Nucleus accumbens (tissue), 56 donors: ENCODE measurements at places on chromosomes 3 and 15.

- no peak for DNase-seq
Observed at GRCh38 chr3:156033428-156033827, 87.0 kb upstream of the KCNAB1 start.

DNA sequence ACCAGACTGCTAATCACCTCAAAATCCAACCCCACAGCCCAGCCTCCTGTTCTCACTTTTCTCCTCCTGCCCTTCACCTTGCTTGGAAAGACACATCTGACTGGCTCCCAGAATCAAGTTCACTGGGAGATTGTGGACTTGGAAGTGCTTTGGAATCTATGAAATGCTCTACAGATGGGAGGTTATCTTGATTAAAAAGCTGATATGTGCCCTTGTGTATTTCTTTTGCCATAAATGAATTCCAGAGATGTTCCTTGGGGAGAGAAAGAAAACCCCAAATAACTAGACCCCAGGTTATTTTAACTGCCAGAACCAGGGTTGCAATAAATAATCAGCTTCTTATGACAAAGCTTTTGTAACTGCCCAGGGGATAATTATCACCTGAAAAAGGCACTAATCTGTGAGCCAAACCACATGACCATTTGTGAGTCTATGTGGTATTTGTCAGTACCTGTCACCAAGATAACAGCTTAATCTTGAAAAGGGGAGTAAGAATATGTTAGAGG lies 21.7 kb upstream of the ARHGEF3 start:
- no peak for DNase-seq

DNA sequence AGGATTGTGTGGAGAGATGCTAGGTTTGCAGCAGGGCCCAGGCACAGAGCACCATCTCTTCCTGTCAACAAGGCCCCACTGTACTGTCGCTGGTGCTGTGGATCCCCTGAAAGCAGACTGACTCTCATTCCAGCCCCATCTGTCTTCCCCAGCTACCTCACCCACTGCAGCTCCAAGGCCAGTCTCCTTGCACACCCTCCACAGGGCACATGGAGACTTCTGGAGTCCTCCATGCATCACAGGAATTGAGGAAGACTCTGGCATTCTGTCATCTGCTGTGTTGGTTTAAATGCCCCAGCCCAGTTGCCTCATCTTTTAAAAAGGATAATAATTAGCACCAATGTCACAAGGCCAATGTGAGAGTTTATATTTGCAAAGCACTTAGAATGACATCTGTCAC lies 301.2 kb downstream of the RPLP1 start:
- DNase-seq: no peak

GRCh38 chr3:171249245-171249644 lies 211.0 kb downstream of the TNIK start:
- DNase-seq: no peak

- DNase-seq: no peak
Observed at GRCh38 chr3:13839253-13839652, 40.6 kb downstream of the WNT7A start.

DNA sequence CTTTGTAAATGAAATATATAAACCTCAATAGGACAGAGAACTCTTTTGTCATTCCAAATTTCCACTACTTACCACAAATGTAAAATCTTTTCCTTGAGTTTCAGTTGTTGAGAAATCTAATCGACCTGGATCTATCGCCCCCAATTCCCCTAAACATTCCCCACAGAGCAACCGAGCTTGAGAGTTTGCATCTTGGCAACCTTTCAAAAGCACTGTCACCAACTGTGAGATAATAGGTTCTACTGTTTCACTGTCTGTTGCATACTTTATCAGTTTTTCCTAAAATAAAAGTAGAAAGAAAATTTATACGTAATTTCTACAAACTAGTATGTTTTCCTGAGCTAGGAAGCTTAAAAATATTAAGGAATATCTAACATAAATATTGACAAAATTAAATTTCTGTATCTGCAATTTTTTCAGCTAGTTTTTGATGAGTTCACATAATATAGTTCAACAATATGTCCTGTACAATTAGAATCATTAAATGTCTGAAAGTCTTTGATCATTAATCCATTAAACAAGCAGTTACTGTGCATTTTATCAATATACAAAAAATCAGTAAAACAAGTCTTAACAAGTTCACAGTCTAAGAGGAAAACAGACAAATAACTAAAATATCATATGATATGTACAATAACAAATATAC lies 54.5 kb downstream of the ATR start:
- DNase-seq: no peak

GRCh38 chr3:30749230-30749629 lies 142.8 kb downstream of the TGFBR2 start:
- no peak for DNase-seq

- DNase-seq: no peak
Observed at GRCh38 chr3:99865321-99865720, 47.7 kb downstream of the CMSS1 start.

GRCh38 chr3:65855370-65856100 lies 183.2 kb downstream of the MAGI1 start:
- DNase-seq: no peak

- DNase-seq: no peak
Observed at GRCh38 chr3:66404197-66404596, 96.6 kb downstream of the LRIG1 start.

DNA sequence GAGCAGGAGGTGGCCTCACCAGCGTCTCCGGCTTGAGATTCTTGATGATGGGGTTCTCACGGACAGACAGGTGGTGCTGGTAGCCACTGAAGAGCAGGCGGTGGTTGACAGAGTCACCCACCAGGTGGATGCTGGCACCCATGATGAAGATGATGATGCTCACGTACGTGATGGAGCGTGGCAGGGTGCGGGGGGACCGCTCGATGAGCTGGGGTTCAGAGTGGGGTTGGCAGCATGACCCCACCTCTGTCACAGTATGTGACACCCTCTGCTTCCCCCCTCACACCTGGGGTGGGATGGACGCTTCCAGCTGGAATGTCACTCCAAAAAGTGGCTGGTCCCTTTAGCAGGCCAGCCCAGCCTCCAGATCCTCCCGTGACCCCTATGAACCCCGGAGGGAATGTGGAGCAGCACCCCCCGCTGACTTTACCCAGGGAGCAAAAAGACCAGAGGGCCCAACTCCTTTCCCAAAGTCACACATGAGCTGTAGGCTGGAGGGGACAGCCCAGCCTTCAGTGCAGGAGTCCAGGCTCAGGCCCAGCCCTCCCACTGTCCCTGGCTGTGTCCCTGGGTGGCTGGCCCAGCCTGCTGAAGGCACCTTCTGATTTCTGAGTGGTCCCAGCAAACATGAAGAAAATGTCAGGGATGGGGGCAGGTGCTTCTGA lies 6.7 kb upstream of the CALML4 start:
- no peak for DNase-seq

DNA sequence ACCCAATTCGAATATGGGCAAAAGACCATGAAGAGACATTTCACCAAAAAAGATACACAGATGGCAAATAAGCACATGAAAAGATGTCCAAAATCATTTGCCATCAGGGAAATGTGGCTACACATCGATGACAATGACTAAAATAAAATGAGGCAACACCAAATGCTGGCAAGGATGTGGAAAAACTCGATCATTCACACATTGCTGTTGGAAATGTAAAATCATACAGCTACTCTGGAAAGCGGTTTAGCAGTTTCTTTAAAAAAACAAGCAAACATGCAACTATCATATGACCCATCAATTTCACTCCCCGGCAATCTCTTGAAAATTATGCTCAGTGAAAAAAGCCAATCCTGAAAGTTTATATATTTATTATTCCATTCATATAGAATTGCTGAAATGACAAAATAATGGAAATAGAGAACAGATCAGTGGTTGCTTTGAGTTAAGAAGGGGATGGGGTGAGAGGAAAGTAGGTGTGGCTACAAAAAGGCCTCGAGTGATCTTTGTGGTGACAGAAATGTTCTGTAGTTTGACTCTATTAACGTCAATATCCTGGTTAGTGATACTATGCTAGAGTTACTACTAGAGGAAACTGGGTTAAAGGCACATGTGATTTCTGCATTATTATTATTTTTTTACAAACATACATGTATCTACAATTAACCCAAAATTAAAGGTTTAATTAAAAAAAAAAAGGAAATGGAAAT lies 45.0 kb downstream of the DLG1 start:
- DNase-seq: no peak

DNA sequence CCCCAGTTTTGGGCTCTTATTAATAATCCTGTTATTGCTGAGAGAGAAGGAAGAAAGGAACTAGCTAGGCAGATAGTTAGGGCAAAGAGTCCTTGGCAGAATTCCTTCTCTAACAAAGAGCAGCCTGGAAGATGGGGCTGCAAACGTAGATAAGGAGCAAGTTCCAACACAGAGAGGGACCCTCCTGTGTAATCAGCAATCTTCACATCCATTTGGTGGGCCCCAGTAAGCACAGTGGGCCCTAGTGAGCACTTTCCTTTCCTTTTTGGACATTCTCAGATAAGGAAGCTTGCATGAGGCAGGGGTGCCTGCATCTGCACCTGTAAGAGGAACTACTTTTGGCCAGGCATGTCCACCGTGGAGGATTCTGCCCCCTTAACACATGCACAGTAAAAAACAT lies 119.6 kb upstream of the SGO1 start:
- DNase-seq: no peak

GRCh38 chr3:54801977-54802376 lies 125.9 kb downstream of the LRTM1 start:
- no peak for DNase-seq

DNA sequence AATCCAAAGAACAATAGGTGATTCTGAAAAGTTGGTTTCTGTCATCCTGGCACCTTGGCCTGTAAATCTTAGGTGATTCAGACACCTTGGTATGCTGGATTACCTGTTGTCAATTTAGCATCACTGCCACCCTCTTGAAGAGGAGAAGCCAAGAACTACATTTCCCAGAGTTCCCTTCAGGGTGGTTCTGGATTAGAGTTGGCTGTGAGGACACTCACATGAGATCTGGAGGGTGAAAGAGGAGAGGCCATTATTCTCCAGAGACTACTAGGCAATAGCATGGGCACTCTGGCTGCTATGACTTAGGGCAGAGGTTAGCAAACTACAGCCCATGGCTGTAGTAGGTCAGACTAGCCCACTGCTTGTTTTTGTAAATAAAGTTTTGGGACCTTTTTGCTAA lies 41.7 kb upstream of the CORO2B start:
- DNase-seq: no peak

DNA sequence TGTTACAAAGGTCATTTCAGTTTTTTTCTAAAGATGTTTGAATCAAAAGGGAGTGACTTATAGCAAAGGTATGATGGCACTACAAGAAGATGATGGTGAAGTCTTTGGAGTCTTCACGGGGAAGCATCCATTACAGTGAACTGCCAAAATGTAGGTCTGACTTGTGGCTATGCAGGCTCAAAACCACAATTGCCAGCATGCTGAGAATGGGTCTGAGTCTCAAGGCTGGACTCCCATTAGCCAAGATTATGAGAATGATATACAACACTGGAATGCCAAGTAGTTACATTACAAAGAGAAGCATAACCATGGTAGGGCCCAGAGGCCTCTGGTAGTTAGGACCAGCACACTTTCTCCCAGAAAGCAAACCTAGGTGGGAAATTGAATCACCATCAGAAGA lies 194.2 kb downstream of the MTHFS start:
- DNase-seq: no peak

GRCh38 chr3:122886946-122887345 lies 92.1 kb downstream of the SLC49A4 start:
- DNase-seq: no peak

GRCh38 chr3:195065142-195065863 lies 205.7 kb downstream of the XXYLT1 start:
- DNase-seq: no peak

DNA sequence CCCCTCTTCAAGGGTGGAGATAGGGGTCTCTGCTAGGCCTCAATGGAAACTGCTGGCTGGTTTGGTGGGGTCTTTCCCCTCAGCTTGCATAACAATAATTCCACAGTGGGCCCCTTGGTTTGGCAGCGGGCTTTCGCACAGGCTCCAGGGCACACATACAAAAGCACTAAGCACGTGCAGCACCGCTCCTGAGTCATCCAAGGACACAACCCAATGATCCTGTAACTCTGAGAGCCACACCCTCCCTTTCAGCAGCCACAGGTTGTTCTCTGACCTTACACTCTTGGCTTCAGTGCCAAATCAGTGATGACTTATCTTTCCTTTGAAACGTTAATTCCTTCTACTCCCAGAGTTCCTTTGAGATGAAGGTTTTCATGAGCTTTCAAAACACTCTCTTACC lies 41.7 kb downstream of the DAPK2 start:
- DNase-seq: no peak

DNA sequence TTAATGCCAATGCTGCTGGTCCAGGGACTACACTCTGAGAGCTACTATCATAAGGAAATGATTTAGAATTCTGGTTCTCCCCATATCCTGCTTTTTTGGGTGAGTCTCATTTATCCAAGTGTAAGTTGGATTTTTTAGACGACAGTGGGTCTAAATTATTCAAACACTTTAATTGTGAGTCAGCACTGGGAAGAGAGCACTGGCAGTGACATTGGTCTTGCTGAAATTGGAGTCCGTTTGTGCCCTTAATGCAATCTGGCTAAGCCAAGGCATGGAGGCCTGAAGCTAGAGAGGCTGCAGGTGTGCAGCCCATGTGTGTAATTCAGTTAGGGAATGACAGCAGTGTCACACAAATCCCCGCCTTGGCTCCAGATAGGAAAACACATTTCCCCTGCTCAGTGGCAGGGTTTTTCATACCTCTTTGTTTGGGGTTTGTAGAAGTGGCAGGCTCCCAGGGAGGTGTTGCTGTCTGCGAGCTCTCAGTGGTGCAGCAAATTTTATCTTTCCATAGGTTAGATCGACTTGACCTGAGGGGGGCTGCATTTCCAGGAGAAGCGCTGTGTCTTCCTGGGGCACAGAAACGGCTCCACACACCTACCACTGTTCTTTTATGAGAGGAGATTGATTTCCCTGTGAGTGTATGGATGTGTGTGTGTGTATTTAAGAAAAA lies 197.7 kb downstream of the CD47 start:
- DNase-seq: no peak

GRCh38 chr3:99706410-99706809 lies 68.0 kb downstream of the COL8A1 start:
- DNase-seq: no peak

- no peak for DNase-seq
Observed at GRCh38 chr3:150106740-150107428, 136.2 kb upstream of the PFN2 start.

- no peak for DNase-seq
Observed at GRCh38 chr15:101322854-101323477, 27.9 kb upstream of the SNRPA1 start.

DNA sequence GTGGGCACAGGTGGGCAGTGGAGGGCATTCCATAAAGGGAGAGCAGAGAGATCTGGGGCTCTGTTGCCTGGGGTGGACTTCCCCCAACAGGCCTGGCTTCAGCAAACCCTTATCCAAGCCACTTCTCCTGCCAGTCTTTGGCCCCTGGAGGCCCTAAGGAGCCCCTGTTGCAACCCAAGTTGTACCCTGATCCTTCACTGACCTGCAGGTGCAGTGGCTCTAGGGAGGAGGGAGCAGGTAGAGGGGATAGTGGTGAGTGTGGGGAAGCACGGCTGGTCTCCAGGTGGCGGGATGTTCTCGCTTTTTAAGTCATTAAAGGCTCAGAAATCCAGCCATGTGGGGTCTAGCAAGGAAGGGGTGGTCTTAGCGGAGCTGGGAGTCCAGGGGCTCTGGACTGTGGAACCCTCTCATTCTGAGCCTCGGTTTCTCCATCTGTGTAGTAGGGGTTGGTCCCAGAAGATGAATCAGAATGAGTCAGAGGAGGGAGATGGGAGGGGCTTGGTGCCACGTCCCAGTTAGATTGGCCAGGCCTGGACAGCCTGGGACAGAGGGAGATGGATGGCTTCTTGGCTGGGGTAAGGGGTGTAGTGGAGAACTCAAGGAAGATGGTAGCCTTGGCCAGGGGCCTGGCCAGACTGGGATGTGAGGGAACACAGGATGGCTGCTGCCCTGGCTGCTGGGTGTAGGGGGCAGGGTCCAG lies 2.6 kb downstream of the ZBTB47 start:
- DNase-seq: no peak

- DNase-seq: no peak
Observed at GRCh38 chr3:16423947-16424673, 89.4 kb downstream of the RFTN1 start.
